ENCODE measurements at places on chromosomes 12 and 14.

- no peak for DNase-seq
Measured at GRCh38 chr12:74889073-74889472, 320.6 kb downstream of the KCNC2 start.

- DNase-seq: no peak
Measured at GRCh38 chr14:98161356-98161755, 1110.6 kb downstream of the BCL11B start.

GRCh38 chr12:102745971-102746600, 171.0 kb downstream of the PAH start:
- no peak for DNase-seq

DNA sequence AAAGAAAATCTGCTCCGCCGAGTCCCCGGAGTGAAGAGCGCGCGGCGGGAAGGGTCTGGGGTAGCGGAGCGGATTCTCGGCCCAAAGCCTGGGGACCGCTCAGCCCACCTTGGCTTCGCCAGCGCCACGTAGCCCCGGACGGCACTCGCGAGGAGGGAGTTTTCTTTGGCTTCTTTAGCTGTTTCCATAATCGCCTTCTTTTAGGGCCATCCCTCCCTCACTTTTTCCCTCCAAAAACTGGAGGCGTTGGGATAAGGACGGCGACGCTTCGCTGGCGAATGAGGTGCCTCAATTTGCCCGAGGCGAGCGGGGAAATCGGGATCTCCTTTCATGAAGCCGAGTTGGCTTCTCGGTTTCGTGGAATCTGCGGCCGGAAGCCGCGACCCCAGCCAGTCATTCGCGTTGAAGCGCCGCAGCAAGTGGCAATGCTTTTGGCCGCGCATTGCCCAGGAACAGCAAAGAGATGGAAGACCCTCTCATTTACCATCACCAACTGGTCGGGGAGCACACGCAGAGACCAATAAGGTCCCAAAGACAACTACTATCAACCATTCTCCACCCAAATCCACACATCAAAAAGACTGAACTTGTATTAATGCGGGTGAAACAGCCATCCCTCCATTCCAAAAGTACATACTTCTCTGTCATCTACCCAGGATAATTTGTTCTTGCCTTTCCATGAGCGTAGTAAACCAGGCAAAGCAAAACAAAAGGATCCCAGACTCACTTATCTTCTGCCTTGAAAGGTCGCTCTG, 8.4 kb upstream of the SIX1 start:
- no peak for DNase-seq

GRCh38 chr14:95651821-95652583, 34.2 kb upstream of the TCL1B start:
- no peak for DNase-seq

- DNase-seq: no peak
Measured at GRCh38 chr12:95851606-95852005, 7.1 kb upstream of the SNRPF start.

GRCh38 chr12:59097876-59098275, 177.6 kb upstream of the LRIG3 start:
- no peak for DNase-seq

- no peak for DNase-seq
Measured at GRCh38 chr12:97877404-97877803, 414.8 kb downstream of the RMST start.

- no peak for DNase-seq
Measured at GRCh38 chr14:89469210-89470198, 52.5 kb upstream of the FOXN3 start.

GRCh38 chr12:132481771-132482745, 7.9 kb upstream of the FBRSL1 start:
- DNase-seq: no peak

DNA sequence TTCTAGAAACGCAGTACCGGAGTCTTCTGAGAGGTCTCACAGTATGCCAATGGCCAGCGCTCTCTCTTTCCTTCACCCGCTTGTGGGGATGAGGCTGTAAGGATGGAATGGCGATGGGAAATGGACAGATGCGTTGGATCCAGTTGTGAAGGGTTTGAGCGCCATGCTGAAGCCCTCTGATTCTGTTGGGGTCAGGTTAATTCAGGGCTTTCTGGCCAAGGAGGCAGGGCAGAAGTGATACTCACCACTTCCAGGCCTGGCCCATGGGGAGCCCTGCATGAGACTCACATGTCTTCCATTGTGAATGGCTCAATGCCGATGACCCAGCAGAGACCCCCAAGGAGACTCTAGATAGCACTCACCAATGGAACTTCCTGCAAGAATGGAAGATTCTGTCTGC, 114.3 kb downstream of the BCL11B start:
- no peak for DNase-seq

DNA sequence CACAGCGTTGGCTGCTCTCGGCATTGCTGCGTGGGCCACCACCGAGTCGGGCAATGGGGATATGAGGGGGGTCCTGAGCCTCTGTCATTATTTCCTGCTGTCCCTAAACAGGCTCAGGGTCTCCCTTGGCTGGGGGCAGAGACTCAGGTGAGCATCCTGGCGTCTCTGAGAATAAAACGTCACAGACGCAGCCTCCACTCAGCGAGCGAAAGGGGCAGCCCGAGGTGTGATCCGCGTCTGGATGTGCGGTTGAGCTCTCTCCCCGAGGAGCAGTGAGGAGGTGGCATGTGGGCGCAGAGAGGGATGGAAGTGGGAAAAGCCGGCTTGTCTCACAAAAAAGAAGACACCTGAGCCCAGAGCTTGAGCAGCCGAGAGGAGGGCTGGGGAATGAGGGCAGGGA, 62.6 kb downstream of the GALNT9 start:
- no peak for DNase-seq

GRCh38 chr12:26001530-26001929, 43.0 kb downstream of the RASSF8 start:
- DNase-seq: no peak

- DNase-seq: no peak
Measured at GRCh38 chr12:24840046-24840800, 108.7 kb downstream of the BCAT1 start.

- DNase-seq: no peak
Measured at GRCh38 chr12:77189901-77190416, 124.6 kb upstream of the E2F7 start.

- no peak for DNase-seq
Measured at GRCh38 chr14:84485036-84485435, 1044.9 kb upstream of the FLRT2 start.

DNA sequence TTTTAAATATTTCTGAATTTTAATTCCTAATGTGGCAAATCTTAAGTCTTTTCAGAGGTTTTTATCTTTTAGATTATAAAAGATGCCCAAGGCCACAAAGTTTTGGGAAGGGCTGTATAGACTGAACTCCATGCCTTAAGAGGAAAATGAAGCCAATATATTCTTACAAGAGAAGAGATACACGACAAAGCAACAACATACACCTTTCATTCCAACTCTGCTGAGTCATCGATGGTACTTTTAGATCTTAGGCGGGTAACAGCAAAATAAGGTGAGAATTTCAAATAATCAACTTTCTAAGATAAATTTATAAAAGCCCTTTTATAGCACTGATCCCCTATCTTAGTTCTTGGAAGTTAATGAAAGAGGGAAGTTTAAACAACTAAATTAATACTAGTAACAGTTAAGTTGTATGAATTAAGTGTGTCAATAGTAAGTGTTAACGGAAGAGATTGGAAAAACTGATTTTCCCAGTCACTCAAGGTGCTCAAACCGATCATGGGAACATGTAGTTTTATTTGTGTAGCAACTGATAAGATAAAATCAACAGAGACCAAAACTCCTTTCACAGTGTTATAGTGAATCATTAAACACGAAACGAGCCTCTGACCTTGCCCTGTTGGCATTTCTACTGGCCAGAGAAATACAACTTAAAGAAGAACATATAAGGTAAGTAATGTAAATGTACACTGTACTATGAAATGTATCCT, 18.8 kb upstream of the PIK3C2G start:
- no peak for DNase-seq

- DNase-seq: no peak
Measured at GRCh38 chr14:81504864-81505263, 28.8 kb downstream of the SEL1L start.

DNA sequence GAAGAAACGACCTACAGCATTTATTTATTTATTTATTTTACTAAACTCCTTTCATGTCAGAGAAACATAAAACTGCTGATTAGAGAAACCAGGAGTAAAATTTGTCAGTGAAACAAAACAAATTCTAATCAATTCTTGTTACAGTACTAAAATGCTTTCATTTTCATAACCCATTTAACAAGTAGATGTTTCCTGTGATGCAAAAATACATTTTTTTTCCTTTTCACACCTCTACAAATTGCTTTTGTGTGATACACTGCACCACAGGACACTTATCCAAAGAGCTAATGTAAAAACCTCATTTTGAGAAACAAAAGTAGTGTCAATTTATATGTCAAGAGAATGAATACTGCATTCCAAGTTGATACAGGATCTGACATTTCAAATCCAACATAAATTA, 155.1 kb downstream of the SYT1 start:
- DNase-seq: no peak

- no peak for DNase-seq
Measured at GRCh38 chr14:39984323-39984722, 552.1 kb upstream of the FBXO33 start.

DNA sequence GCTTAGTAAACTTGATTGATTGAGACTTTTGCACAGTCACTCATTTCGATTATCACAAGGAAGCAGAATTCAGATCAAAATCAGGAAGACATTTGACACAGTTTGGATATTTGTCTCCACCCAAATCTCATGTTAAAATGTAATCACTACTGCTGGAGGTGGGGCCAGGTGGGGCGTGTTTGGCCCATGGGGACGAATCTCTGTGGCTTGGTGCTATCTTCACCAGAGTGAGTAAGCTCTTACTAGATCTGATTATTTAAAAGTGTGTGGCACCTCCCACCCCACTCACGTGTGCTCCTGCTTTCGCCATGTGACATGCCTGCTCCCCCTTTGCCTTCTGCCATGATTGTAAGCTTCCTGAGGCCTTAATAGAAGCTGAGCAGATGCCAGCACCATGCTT, 291.4 kb downstream of the PCNX1 start:
- DNase-seq: no peak

DNA sequence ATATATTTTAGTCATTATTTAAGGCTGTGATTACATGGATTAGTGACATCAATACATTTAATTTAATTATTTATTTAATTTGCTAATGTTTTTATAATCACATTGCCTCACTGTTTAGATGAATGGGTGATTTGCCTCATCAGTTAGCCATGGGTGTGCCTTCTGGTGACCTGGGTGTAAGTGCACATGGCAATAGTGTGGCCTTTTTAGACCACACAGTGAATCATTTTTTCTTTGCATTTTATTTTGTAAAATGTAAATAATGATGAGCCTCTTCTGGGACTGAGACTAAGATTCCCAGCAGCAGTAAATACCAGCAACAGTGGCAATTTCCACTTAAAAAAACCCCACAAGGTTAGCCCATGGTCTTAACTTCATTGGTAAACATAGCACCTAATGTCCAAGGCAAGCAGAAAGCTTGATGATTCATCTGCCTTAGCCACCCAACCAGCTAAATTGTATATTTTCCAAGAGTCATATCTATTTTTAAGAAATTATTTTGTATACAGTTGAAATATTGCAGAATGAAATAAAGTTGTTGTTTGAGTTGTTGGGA, 235.9 kb upstream of the NOVA1 start:
- no peak for DNase-seq

DNA sequence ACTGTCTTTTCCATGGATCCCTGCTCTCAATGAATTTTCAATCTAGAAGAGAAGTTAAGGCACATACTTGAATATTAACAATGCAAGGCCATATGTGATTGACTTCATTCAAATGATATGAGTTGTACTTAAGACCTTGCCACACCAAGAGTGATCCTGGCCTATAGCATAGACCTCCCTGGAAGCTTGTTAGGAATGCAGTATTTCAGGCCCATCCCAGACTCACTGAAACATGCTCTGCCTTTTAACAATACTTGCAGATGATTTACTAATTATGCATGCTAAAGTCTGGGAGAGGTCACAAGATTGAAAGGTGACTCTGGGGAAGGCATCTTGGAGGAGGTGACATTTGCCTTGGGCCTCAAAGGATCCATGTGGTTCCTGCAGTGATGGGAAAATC, 43.2 kb downstream of the RFX4 start:
- no peak for DNase-seq
